ENCODE measurements at places on chromosomes 7 and 10.
A peak's percentile ranks its signal among the peaks of the same experiment; 100 is the strongest.

- peak; percentile 54 for DNase-seq
These were observed 3.6 kb upstream of the MTPN start for GRCh38 chr7:135980665-135981180.

DNA sequence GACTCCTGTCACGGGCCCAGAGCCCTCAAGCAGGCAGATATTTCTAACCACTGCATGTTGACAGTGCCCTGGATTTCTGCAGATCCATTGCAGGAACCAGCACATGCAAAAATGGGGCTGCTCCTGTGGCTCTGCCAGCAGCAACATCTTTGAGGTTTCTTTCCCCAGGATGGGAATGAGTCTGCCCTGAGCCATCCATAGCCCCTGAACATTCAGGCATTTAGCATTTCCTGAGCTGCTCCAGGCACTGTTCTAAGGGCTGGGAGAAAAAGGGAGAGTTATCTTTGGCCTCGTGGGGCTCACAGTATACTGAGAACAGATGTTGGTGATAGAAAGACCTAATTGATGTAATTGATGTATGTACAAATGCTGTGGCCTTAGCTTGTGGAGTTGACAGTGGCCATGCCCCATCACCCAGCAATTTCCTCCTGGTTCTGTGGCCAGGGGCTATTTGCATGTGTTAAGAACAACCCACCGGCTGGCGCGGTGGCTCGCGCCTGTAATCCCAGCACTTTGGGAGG, 66.0 kb upstream of the LRRC4 start:
- no peak for DNase-seq

DNA sequence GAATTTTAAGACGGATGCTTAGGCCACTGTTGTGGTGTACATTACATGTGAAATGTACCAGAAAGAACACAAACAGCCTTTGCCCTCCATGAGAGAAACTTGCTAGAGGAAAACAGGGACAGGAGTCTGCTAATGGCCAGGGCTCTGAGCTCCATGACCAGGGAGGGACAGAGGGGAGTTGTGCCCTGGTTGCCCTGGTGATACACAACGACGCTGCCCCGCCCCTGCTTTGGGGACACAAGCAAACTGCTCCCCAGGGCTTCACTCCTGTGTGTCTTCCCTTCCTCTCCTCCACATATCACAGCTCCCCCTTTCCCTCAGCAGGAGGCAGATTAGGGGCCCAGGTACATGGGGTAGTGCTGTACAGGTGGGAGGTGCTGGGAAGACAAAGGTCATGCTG, 36.2 kb downstream of the AMPH start:
- no peak for DNase-seq

GRCh38 chr10:112904000-112904399, 46.0 kb upstream of the TCF7L2 start:
- peak; percentile 66 for DNase-seq

GRCh38 chr7:10860516-10860915, 113.2 kb upstream of the PHF14 start:
- DNase-seq, result no peak

All from choroid plexus epithelial cell (primary cell).